ENCODE measurements at places on chromosomes 5 and 9.
A peak's percentile ranks its signal among the peaks of the same experiment; 100 is the strongest.

GRCh38 chr9:125043631-125044030 lies 99.7 kb downstream of the SCAI start:
- DNase-seq, result no peak

DNA sequence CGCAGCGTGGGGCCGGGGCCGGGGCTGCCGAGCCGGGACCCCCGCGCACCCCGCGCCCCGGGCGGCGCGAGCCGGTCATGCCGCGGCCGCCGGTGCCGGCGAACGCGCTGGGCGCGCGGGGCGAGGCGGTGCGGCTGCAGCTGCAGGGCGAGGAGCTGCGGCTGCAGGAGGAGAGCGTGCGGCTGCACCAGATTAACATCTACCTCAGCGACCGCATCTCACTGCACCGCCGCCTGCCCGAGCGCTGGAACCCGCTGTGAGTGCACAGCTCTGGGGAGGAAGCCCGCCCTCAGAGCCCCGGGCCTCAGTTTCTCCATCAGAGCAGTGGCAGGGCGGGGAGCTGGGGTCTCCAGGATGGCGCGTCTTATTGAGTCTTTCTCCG lies 335 bp downstream of the GALNT12 start:
- DNase-seq, result no peak

GRCh38 chr5:10990634-10991033 lies 229.6 kb upstream of the DAP start:
- DNase-seq, result no peak

DNA sequence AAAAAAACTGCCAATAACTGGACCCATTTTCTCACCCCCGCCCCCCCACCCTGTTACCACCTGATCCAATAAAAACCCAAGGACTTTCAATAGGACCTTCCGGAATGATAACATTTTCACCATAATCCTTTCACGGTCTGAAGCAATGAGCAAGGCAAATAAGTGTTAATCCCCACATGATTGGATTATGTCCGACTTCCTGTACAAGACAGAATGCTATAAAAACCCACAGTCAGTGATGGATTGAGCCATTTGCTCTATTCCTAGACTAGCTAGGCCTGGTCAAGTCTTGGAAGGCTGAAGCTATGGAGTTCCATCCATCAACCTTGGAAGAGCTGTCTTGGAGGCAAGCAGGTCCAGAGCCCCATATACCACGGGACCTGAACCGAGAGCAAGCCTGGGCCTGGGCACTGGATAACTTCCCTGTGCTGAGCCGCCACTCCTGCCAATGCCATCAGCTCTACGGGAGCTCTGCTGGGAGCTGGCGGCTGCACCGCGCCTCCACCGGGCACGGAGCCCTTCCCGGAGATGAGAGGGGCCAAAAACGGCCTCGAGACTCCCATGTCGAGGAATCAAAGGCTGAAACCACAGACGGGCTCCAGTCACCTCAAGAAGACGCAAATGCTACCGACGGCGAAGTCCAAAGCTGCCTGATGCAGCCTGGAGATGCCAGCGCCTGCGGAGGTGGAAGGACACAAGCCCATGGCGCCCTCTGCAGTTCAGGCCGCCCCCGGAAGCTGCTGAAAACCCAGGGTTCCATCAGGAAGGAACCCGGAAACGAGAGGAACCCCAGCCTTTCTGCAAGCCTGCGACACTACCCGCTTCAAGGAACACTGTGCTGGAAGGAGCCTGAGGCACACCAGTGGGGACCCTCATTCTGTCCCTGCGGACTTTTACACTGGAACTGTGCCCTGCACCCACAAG lies 69.2 kb downstream of the ANXA2R start:
- DNase-seq, result no peak

DNA sequence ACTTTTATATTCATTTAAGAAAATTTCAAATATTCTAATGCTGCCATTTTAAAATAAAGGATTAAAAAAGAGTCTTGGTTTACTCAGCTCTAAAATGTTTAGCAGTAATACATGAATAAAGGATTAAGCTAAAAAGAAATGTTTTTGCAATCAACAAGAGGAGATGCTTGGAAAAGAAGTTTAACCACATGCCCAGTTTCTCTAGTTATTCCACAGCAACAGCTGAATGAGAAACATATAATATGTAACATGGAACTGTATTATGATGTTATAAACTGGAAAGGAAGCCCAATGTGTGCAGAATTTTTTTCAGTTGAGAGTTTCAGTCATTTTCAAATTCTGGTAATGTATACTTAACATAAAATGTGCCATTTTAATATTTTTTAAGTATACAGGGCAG lies 76.5 kb upstream of the ALDH1A1 start:
- no peak for DNase-seq

DNA sequence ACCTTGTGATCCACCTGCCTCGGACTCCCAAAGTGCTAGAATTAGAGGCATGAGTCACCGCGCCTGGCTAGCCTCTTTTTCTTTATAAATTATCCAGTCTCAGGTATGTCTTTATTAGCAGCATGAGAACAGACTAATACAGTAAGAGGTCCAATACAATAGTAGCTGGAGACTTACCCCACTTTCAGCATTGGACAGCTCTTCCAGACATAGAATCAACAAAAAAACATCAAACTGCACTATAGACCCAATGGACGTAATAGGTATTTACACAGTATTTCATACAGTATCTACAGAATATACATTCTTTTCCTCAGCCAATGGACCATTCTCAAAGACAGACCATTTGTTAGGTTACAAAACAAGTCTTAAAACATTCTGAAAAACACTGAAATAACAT lies 6.1 kb upstream of the RCL1 start:
- DNase-seq, result no peak

DNA sequence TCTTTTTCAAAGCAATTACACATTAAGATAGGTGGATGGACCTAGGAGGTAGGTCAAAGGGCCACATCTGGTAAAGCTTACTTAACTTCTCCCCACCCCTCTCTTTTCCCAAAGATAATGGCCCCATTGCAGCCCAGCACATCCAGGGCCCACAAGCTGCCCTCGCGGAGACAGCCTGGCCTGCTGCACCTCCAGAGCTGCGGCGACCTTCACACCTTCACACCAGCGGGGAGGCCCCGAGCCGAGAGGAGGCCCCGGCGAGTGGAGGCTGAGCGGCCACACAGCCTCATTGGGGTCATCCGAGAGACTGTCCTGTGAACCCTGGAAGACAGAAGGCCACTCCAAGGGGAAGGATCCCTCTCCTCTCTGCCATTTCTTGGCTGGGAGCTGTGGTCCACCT lies 66.5 kb downstream of the ENTREP1 start:
- DNase-seq, result no peak

- DNase-seq, result no peak
Observed at GRCh38 chr9:89409466-89409865, 88.4 kb downstream of the SEMA4D start.

GRCh38 chr9:128706671-128707381 lies 4.5 kb downstream of the PKN3 start:
- DNase-seq, result no peak

GRCh38 chr5:154194345-154195329 lies 4.1 kb downstream of the GALNT10 start:
- peak; percentile 61 for DNase-seq

DNA sequence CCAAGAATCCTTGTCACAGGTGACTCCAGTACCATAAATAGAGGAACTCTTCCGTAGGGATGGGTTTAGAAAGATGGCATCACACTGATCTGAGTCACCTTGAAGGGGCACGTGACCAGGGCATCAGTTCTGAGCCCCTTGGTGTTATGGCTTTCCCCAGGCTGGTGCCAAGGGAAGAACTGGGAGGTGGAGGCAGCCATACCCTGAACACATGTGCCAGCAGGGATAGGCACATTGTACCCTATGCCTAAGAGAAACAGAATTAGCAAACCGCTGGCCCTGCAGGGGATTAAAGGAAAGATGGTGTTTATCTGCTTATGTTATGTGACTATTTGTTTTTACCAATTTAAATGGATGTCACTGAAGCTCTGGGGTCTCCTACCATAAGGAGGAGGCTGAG lies 196.2 kb downstream of the RGS3 start:
- DNase-seq, result no peak

DNA sequence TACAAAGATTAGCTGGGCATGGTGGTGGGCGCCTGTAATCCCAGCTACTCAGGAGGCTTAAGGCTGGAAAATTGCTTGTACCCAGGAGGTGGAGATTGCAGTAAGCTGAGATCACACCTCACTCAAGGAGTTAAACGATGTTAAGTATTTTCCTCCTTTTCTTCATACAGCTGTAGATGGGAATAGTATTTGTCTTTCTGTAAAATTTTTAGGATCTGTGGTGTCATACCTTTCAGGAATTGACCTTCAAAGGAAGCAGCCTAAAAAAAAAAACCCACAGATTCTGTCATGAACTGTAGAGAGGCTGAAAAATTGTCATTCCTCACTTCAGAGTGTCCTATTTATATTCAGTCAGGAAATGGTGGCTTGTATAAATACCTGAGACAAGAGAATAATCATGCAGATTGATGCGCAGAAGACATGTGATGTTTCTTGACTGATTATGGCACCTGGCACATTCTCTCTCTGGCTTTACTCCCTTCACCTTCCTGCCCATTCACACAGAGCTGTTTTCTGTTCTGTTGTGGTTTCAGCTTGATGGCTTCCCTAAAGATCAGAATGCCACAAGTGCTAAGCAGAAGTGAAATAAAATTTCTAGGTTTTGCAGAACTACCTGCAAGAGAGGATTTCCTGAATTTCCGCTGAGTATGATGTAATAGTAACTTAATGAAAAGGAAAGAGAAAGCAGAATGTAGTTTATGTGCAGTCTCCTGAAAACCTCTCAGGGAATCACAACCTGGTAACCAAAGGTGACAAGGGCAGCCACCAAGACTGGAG lies 3.8 kb downstream of the IFNA1 start:
- no peak for DNase-seq

DNA sequence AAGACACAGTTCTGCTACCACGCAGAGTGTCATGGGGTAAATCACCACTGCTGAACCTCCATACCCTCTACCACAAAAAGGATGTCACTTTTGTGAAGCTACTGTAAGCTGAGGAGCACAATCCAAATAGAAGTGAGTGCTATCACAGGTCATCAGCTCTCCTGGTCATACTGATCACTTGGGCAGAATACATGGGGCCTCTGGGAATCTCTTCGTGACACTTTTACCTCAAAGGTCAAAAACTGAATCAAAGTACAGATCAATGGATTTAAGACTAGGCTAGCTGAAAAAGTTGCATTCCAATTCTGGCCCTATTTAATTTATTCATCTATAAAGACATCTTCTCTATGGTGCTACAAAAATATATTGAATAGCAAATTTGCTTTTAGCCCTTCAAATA lies 115.5 kb downstream of the MPDZ start:
- DNase-seq, result no peak

DNA sequence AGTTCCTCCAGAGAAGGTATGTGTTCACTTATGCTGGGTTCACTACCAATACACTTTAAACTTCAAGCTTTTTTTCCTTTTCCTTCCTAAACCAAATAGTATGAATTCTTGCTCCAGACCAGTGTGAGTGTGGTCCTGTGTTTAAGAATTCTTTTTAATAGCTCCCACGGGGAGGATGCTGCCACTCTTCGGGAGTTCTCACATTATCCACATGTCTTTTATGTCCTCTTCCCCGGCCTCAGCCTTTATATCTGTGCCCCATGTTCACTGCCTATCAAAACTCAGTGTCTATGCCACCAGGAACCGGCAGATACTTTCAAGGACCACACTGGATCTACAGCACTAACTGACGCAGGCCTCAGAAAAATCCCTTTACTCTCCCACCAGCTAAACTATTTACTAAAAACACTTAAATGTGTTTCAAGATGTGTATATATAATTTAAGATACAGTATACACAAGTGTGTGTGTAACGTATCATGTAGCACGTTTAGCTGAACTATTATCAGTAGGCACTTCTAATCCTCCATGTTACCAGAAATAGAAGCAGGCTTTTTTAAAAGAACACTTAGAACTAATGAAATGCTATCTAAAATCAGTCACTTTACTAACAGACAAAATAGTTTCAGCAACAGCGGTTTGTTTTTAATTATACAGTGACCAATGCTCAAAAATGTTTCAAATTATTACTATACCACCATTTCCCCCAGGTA lies 88.0 kb downstream of the PLPP1 start:
- DNase-seq, result no peak

DNA sequence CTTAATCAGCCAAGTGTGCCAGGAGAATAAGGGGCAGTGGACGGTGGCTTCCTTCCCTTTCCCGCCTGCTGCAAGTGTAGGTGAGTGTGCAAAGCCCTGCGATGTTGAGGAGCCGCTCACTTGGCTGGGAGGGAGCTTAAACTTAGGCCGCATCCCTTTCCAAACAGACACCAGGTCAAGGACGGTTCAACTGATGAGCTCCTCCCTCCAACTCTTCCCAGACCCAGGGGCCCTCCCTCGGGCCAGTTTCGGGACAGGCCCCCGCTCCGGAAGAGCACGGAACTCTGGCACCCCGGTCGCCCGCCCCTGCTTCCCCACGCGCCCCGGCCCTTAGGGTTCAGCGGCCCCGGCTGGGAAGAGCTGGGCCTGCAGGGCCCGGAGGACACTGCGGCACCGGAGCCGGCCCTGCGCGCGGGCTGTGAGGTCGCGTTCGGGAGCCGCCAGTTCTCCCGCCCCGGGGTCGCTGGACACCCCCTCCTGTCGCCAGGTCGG lies 481 bp downstream of the MRPL36 start:
- DNase-seq, result no peak

GRCh38 chr5:6188344-6188743 lies 190.0 kb downstream of the MED10 start:
- no peak for DNase-seq

GRCh38 chr9:33329117-33329563 lies 38.8 kb downstream of the NFX1 start:
- DNase-seq, result peak; percentile 96

DNA sequence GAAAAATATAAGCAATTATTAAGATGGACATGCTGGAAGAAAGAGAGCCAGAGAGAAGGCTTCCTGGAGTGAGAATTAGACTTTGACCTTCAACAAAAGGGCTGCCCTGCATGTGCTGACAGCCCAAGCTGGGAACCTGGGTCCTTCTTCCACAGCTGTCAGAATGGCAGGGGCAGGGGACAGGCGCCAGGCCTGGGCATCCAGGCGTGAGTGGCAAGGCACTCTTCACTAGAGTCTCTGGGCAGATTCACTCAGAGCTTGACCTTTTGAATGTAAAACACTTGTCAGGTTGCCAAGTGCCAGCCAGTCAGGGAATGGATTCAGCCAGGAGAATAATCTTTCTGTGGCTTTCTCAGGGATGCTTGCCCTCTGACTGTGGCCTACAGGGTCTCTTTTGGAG lies 119.1 kb upstream of the CLINT1 start:
- DNase-seq, result no peak

GRCh38 chr9:105507096-105507790 lies 50.7 kb upstream of the FKTN start:
- DNase-seq, result no peak

GRCh38 chr9:130846487-130847305 lies 11.6 kb downstream of the ABL1 start:
- DNase-seq, result no peak
